ENCODE measurements at places on chromosomes 1 and 21. TPM values are rescaled to one million over a fixed set of nuclear protein-coding genes. Genes with fewer than 3 reads are reported as not detected.

The PEX19 gene
- total RNA-seq = 20.4 TPM

The SERINC2 gene
- 14.3 TPM for total RNA-seq

The CYYR1 gene
- 3.6 TPM for total RNA-seq

The HLX gene
- 1.3 TPM for total RNA-seq

The S100A9 gene
- 3.9 TPM for total RNA-seq

The KCNN3 gene
- 0.28 TPM for total RNA-seq

The NTPCR gene
- total RNA-seq = 21.7 TPM

The C4BPB gene
- total RNA-seq = 5.2 TPM

- no peak for DNase-seq
These were observed at the start of gene CD247 for GRCh38 chr1:167518331-167518700. Gene CD247, minus strand, starts transcription at chr1:167518529. Its CDS starts 64 bp downstream, at chr1:167518465.

DNA sequence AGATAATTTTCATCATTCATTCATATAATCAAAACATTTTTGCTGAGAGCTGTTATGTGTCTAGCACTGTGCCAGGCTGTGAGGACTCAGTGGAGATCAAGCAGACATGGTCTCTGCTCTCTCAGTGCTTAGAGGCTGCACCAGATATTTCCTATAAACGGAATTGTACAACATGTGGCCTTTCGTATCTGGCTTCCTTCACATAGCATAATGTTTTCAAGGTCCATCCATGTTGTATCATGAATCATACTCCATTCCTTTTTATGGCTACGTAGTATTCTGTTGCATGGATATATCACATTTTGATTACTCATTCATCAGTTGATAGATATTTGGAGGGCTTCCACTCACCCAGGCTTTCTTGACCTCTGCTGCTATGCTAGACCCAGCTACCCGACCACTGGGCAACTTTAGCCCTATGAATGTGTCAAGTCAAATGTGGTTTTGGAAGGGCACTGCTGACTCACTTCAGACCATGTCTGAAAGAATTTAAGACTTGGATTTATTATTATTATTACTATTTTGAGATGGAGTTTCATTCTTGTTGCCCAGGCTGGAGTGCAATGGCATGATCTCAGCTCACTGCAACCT is 18.5 kb downstream of the NCF2 start:
- no peak for DNase-seq

DNA sequence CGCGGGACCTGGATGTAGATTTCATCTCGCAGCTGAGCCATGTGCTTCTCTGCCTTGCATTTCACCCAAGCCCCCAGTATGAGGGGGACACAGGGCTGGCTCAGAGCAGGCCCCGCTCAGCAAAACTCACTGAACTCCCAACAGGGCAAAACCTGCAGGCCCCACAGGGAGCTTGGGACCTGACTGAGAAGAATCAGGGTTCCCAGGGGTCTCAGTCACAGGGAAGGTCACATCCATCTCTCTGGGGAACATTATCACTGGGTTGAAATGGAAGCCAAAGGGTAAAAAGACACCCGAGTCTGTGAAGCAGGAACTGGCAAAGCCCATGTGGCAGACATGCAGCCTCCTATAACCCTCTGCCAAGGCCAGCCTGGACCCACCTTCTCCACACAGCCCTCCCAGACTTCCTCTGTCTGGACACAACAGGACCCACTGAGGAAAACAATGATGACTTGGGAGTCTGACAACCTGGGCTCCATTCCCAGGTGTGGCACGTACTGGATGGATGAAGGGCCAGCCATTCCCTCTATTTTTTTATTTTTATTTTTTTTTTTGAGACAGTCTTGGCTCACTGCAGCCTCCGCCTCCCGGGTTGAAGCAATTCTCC is 11.7 kb downstream of the HSPG2 start:
- no peak for DNase-seq

- DNase-seq = no peak
These were observed 66.8 kb downstream of the DNAH14 start for GRCh38 chr1:224996266-224996665.

- peak; percentile 23 for DNase-seq
These were observed 80.8 kb upstream of the SLC2A1 start for GRCh38 chr1:43039228-43040055.

- DNase-seq = no peak
These were observed 934.2 kb downstream of the TTLL7 start for GRCh38 chr1:83064589-83065242.

- DNase-seq = no peak
These were observed 124.6 kb downstream of the HLCS start for GRCh38 chr21:36841866-36842265.

DNA sequence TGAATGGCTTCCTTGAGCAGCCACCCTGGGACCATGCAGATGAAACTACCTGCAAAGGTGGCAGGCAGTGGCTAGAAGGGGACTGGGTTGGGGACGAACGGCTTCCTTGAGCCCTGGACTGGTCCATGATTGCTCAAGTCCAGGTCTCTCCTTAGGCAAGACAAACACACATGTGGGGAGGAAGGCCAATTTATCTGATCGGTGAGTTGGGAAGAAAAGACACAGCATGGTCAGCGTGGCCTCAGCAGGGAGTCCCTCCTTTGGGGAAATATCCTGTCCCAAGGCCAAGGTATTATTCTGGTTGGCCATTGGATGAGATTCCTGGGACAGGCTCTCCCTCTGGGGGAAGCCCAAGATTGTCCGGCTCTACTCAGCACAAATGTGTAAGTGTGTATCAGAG is 116.3 kb upstream of the ERG start:
- DNase-seq = no peak

- DNase-seq = no peak
These were observed 46.4 kb downstream of the VPS13D start for GRCh38 chr1:12276225-12276624.

DNA sequence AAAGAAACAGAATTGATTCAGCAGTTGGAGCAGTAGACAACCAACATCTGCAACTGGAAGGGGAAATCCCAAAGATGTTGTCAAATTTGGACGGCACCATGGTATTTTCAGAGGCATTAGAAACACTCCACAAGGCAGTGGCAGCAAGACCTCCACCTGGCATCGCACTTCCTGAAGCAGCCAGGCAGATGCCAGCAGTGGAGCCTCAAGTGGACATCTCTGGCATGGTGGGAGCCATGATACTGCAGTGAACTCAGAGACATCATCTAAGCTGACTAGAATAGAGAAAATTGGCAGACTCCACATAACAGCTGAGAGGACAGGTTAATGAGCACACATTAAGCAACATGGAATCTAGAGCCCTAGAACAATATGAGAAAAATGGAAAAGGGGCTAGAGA is 33.9 kb upstream of the RGS8 start:
- DNase-seq = no peak

GRCh38 chr1:29875557-29876028 is 639.3 kb downstream of the PTPRU start:
- DNase-seq = no peak

- no peak for DNase-seq
These were observed 13.3 kb downstream of the CDKN2C start for GRCh38 chr1:50983219-50983802.

GRCh38 chr1:66311092-66311491 is 222.9 kb upstream of the SGIP1 start:
- DNase-seq = no peak

GRCh38 chr1:109537450-109538178 is 2.1 kb upstream of the GPR61 start:
- DNase-seq = no peak

DNA sequence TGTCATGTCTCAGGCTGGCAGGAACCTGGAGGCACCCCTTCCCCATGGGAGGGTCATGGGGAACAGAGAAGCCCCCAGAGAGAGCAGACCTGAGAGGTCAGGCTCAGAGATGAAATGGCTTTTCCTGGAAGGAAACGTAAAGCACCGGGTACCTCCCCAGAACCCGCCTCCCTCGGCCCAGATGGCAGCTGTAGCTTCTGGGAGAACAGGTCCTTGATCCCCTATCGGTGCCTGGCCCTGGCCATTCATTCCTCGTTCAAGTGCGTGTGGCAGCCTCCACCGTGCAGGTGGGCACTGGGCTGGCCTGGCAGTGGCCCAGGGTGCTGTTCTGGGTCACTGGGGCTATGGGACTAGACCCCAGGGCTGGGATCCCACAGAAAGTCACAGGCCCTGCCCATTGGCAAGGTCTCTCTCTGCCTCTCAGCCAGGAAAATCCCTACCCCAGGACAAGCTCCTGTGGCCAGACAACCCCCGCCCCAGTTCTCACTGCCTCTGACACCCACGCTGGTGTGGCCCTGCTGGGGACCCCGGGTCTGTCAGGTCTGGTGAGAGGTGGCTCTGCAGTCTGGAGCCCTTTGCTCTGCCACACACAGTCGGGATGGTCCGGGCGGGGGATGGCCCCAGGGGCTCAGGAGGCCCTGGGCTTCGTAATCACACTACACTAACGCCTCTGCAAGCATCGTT is 183.2 kb upstream of the VAMP3 start:
- DNase-seq = no peak

DNA sequence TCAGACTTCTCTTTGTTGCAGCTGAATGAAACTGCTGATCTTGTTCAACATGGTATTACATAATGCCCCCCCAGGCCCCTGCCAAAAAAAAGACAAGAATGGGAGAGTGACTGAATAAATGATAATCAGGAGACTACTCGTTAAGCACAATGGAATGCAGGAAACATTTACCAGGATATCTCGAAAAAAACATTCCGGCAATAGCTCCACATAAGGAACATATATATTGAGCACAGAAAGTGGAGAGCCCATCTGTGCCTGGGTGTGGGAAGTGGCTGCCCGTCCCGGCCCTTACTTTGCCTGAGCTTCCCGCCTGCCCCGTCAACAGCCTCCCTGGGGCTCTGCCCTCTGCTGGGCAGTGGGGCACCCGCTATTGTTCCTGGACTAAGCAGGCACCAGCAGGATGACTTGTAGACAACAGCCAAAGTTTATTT is 13.3 kb downstream of the TRIM11 start:
- DNase-seq = peak; percentile 53

DNA sequence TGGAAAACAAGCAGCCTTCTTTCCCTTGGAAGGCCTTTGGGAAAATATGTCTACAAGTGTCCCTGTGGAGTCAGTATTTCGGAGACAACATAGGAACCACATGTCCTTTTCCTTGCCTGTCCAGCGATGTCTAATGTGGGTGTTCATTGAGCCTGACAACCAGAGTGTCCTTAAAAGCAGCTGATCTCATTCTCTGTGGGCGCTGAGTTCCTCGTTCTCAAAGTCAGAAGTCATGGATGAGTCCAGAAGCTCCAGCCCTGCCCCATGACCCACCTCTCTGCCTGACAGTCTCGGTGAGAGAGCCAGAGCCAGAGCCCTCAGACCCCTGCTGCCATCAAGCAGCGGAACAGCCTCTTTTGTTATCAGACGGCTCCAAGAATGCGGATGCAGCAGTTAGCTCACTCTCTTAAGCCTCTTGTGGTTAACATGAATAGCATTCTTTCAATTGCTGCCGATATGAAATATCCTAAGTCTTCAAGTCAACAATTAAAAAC is 329.2 kb downstream of the TGFB2 start:
- no peak for DNase-seq

- DNase-seq = no peak
These were observed 522 bp downstream of the SLC45A1 start for GRCh38 chr1:8318436-8318835.

DNA sequence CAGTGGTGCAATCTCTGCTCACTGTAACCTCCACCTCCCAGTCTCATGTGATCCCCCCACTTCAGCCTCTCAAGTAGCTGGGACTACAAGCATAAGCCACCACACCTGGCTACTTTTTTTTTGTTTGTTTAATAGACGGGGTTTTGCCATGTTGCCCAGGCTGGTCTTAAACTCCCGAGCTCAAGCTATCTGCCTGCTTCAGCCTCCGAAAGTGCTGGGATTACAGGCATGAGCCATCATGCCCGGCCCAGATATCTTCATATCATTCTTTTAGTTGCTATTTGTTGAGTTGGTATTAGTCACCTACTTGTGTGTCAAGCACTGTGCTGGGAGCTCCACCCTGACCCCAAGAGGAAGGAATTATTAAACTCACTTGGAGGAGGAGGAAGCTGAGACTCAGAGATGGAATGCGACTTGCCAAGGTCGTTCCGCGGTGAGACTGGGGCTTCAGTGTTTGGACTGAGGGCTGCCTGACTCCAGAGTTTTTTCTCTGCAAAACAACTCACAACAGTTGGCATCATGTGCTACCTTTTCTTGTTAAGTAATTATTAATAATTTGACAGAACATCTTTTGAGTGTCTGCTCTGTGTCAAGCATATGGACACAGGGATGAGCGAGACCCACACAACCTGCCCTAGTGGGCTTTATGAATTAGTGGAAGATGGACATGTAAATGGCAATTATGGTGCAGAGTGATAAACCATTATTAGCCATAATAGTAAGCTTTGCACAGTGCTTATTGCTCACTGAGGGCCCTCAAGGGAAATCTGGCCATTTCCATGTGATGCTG is 132.0 kb downstream of the FOXD2 start:
- no peak for DNase-seq

- DNase-seq = no peak
These were observed 37.4 kb downstream of the VANGL1 start for GRCh38 chr1:115679141-115679611.

GRCh38 chr1:107480548-107481415 is 339.9 kb downstream of the NTNG1 start:
- DNase-seq = peak; percentile 62

DNA sequence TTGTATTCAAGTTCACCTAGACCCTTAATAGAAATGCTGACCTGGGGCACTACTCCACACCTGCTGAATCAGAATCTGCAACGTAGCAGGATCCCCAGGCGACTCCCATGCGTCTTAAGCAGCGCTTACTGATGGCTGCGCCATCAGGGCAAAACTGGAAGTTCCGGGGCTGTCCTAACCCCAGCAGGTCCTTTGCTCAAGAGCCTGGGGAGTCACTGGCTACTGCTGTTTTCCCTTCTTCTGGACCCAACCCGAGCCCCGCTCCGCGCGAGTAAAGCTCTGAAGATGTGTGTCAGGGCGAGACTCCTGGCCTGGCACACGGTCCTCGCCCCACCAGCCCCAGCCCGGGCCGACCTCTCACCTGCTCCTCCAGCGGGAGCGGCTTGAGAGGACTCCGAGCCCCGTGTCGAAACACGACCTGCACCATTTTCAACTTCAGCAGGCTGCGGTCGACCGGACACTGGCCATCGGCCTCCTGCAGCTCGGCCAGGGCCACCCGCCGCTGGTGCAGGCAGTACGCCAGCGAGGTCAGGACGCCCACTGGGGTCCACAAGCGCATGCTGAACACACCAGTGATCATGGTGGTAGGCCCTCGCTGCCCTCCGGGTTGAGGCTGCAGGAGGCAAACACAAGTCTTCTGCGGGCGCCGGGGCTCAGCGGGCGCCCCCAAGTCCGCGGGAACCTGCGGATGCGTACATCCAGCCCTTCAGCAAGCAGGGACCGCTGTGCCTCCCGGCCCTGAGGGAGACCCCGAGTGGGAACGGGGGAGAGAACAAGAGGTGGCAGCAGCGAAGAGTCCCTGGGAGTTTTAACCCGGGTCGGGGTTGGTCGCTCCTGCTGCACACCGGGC is 630 bp downstream of the ACP6 start:
- peak; percentile 64 for DNase-seq

Data from pancreas (tissue), 10 donors.